ENCODE measurements at places on chromosomes 5 and 9.

DNA sequence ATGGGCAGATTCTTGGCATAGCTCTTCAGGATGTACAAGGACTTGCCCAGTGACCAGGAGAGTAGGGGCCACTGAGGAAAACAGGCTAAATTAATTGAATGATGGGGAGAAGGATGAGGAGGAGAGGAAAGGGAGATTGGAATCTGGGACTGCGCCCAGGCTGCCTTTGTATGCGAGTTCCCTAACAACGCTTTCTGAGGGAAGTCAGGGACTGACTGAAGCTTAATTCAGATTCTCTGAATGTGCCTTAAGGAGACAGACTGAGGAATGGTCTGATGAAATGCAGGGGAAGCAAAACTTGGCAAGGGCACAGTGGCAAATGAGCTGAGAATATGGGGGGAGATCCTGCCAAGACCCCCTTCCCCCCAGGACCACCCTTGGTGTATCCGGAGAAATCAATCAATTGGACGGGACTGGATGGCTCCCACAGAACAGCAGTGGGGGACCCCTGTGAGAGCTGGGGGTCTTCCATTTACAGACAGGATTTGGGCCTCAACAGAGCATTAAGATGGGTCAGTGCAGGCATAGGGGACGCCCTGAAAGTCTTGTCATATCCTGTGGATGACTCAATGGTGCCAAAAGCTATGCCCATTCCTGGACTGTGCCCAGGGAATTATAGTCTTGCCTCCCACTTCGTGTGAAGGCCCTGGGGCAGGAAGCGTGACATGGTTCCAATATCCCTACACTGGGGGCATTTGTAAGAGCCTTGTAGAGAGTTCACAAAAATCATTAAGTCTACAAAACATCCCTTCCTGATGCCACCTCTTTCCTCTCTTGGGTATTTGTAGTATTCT, 215.5 kb upstream of the TNC start:
- no peak for DNase-seq

DNA sequence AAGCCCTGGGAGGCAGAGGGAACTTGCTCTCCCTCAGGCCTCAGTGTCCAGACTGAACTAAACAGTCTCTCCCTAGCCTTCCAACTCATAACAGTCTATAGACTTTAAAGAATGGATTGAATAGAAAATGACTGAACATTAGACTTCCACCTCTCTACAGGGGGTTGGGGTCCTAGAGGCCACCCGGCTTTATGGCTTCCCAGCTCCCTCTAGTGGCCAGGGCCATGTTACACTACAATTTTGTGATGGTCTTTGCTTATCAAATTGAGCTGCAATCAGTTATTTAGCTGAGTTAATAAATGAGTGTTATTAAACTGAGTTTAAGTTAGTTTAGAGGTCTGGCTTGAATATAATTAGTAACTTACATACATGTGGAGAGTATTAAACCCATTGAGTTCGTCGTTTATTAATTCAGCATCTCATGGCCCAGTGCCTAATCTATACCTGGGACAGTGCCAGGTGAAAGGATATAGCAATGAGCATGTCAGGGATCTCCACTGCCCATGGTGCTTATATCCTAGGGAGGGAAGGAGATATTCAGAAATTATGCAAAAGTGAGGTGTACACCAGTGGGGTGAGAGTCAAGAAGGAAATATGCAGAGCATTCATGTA, 105.2 kb downstream of the SH3TC2 start:
- DNase-seq = no peak

GRCh38 chr5:10289353-10289752, 18.3 kb downstream of the CMBL start:
- DNase-seq = peak; percentile 70

DNA sequence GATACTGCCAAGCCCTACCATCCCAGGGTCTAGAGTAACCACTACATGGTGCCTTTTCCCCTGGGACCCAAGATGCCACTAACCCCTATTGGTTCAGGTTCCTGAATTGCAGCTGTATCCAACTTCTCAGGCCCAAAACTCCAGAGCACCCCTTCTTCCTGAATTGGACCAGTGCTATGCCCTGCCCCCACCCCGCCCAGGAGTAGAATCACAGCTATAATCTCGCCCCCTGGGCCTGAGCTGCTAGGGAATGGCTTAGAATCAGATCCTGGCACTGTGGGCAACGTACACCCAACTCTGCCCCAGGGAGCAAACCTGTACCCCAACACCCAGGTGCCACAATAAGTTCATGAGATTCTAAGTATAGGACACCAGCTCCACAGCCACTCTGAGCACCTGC, 206.3 kb downstream of the CACNA1B start:
- DNase-seq = no peak

- DNase-seq = no peak
These were observed 327.7 kb downstream of the CDK5RAP2 start for GRCh38 chr9:120252248-120252647.

Measured in NCI-H2107 (cell line).